ENCODE measurements at places on chromosomes 13 and 19. TPM values are rescaled to one million over a fixed set of nuclear protein-coding genes. Genes with fewer than 3 reads are reported as not detected.

CACTIN gene
- total RNA-seq = 36.6 TPM

SIGLEC7 gene
- not detected for total RNA-seq

POSTN gene
- total RNA-seq = 26.5 TPM

RXFP2 gene
- not detected for total RNA-seq

- peak; percentile 67 for DNase-seq
These were observed 25.0 kb downstream of the TSSK6 start for GRCh38 chr19:19490214-19490968.

DNA sequence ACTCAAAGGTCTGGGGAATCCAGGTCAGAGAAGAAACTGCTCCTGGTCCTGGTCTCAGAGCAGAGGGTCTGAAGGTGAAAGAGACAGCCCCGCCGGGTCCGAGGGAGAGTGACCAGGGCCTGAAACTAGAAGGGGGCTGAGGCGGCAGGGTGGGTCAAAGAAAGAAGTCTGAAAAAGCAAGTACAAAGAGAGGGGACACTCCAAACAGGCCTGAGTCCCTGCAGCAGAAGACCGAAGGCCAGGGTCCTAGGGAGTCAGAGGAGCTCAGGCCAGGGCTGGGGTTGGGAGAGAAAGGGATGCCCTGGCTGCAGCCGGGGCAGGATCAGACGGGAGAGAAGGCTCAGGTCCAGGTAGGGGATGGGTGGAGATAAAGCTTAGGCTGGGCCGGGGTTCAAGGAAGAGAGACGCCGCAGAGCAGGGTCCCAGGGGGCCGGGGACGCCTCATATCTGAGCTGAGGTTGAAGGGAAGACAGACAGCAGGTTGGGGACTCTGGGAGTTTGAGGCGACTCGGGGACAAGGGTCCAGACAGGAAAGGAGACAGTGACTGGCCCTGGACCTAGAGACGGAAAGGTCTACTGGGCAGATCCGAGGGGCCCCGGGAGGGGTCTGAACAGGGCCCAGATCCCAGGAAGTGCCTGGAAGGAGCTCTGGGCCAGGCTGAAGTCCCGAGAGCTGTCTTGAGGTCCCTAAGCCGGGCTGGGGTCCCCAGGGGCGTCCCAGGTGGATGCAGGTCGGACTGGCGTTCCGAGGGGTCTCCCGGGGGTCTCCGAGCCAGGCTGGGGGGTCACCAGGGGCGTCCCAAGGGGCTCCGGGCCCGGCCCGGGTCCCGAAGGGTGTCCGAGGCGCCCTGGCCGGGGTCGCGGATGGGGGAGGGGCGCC lies 795 bp downstream of the MLLT1 start:
- DNase-seq = no peak

DNA sequence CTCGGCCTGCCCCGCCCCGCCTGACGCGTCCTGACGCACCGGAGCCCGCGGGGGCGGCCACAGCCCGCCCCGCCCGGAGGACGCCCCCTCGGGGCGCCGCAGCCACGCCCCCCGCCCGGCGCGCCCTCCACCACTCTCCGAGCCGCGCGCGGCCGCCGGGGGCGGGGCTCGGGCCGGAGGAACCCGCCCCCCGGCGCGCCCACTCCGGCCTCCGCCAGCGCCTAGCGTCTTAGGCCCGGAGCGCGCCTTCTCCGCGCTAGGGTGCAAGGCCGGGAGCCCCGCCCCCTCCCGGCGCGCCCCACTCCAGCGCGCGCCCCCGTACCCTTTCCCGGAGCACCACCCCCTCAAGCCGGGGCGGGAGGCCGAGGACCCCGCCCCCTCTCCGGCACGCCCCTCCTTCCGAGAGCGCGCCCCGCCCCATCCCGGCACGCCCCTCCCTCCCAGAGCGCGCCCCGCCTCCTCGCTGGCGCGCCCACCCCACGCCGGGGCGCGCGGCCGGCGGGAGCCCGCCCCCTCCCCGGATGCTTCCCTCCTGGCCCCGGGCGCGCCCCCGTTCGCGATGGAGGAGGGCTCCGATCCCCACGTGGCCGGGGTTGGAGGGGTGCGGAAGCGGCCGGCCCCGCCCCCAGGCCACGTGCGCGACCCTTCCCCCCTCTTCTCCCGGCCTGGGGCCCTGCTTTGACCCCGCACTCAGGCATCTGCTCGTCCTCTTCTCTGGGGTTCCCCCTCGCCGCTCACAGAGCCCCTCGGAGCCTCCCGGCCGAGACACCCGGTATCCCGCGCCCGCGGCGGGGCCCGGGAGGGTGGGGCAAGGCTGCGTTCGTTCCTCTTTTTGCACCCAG lies 480 bp upstream of the KLF16 start:
- DNase-seq = no peak

DNA sequence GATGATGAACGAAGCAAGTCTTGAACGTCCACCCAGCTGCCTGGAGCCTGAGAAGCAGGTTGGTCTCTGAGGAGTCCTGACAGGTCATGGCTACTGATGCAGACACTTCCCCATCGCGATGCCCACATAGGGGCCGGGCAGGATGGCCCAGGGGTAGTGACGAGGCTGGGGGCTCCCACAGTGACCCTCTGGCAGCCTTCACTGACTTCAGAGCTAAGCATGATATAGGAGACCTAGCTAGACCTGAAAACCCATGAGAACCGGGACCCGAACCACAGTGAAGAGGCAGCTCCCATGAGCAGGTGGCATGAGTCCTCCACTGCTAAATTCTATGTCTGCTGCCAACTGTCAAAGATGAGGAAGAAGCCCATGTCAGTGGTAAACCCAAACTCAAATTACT lies 91.7 kb downstream of the RNASEH2B start:
- DNase-seq = no peak

DNA sequence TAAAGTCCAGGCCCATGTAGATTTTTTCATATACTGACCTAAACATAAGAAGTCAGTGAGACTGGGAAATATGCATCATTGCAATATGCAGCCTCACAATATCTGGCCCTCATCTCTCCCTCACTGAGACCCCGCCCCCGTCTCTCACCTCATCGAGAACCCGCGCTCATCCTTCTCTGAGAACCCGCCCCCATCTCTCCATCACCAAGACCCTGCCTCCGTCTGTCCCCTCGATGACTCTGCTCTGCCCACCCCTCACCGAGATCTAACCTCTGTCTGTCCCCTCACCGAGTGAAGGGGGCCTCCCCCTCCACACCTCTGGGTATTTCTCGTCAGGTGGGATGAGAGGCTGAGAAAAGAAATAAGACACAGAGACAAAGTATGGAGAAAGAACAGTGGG lies 20.5 kb upstream of the ZNF846 start:
- no peak for DNase-seq

- no peak for DNase-seq
These were observed 205.5 kb downstream of the EFNB2 start for GRCh38 chr13:106329941-106330340.

DNA sequence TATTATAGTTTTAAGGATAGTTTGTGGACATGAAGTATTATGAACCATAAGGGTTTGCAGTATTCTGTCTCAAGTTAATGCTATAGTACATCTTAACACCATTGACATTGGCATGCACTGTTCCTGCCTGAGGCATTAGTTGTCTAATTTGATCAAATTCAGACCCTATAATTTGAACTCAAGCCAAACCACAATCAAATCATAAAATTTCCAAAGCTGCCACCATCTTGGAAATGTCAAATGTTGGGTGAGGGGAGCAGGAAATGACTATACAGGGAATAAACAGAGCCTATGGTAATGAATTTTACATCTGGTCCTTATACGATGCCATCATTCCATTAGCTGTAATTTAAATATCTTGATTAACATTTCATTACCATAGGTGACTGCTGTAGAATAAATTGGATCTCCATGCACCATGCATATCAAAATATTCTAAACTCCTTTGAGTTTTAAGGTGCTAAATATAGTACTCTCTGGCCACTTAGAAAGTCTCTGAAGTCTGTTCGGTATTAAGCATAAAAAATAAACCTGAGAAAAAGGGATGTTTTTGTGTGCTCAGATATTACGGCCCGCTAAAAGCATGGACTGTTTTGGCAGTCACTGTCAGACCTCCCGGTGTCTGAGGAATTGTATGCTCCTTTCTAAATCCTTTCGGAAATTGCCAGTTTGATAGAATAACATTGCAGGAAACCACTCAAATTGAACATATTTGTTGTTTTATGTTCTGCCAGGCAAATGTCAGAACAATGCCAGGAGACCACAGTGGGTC lies 257.7 kb downstream of the SPRY2 start:
- DNase-seq = no peak
